ENCODE measurements at places on chromosomes 1 and 21. TPM values are rescaled to one million over a fixed set of nuclear protein-coding genes. Genes with fewer than 3 reads are reported as not detected.

GRCh38 chr1:235127732-235128455, 743 bp downstream of the TOMM20 start:
- H3K27me3 ChIP-seq = no peaks in the 10 kb centered on the region
- peaks cover 36% of the 10 kb centered on the region for H3K4me1 ChIP-seq
- H3K36me3 ChIP-seq = peaks cover 7% of the 10 kb centered on the region

DNA sequence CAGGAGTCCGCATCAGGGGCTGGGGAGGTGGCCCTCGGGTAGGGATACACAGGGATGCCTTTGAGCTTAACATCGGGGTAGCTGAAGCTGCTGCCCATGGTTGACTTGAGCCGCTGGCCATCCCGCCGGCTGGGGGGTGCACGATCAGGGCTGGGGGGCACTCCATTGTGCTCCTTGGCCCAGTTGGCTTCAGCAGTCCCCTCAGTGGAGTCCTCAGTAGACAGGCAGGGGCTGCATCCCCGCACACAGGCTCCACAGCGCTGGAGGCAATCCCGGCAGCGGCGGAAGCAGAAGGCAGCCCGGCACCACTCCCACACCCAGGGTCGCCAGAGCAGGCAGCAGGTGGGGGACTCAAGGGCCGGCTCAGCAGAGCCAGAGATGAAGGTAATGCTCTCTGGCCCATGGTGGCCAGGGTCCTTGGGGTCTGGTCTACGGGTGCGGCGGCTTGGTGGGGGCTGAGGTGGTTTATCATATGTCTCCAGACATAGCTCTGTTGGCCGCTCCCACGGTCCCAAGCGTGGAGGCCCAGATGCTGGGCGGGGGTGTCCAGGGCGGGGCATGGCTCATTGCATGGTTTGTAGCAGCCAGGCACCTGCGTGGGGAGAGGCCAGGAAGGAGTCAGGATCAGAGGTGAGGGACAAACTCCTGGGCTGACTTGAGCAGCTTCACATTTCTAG, 8.3 kb downstream of the KDF1 start:
- no peak overlapping the region for H3K27ac ChIP-seq
- no peak for DNase-seq
- no peak overlapping the region for H3K4me3 ChIP-seq
- no peaks in the 10 kb centered on the region for H3K27me3 ChIP-seq
- H3K4me1 ChIP-seq = peaks cover 4% of the 10 kb centered on the region

- H3K27me3 ChIP-seq = peaks cover 24% of the 10 kb centered on the region
- H3K4me1 ChIP-seq = no peaks in the 10 kb centered on the region
- H3K4me3 ChIP-seq = no peak overlapping the region
These were observed 651 bp upstream of the HPCA start for GRCh38 chr1:32885676-32886003.

AMY1B gene
- total RNA-seq = not detected

DYNLT4 gene
- total RNA-seq = 1.1 TPM
